ENCODE measurements at places on chromosomes 6 and 20.
A peak's percentile ranks its signal among the peaks of the same experiment; 100 is the strongest.

- DNase-seq, result no peak
These were observed 203.8 kb downstream of the ARID1B start for GRCh38 chr6:156980948-156981347.

GRCh38 chr6:3081960-3082359, 13.7 kb downstream of the RIPK1 start:
- peak; percentile 17 for DNase-seq

DNA sequence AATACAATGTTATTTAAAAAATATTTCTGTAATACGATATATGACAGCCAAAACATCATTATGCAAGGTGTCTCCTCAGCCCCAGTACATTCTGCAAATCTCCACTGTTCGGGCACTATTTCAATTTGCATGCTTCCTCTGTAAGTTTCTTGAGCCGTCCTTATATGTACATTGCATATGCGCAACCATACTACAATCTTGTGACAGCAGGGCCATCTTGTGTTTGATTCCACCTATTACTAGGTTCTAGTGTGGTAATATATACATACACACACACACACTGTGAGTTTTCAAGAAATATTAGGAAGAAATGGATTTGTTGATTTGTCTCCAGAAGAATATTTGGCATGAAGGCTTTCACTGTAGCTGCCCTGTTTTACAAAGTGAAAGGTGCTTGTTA, 9.8 kb downstream of the LYRM4 start:
- no peak for DNase-seq

DNA sequence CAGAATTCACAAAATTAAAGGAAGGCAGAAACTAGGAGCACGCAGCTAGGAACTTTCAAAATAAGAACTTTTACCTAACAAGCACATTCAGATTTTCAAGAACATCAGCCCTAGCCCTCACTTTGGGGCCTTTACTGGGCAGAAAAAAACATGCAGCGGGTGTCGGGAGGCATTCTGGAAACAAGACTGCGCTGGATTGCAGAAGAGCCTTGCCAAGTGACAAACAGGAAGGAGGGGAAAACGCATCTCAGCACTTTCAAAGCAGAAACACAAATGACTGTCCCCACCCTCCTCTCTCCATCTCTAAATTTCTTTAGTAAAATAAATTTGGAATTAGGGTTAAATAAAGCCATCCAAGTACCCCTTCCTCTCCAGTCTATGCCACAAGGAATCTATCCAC, 74.6 kb upstream of the RREB1 start:
- DNase-seq, result no peak

GRCh38 chr6:157255079-157255478, 68.2 kb downstream of the TMEM242 start:
- DNase-seq, result no peak

GRCh38 chr6:129124347-129124746, 241.4 kb downstream of the LAMA2 start:
- DNase-seq, result no peak

DNA sequence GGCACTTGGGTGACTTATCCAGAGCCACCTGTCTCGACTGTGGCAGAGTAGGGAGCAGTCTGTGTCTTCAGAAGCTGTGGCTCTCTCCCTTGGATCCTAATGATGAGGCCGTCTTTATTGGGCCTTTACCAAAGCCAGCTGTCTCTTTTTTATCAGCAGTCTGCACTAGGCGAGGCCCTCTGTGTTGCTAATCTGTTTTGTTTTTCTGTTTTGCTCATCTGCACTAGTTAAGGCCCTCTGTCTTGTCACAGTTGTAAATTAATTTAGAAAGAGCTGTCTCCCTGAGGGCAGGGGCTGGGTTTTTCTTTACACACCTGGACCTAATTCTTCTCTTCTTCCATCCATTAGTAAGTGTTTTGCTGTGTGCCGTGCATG, 45.0 kb downstream of the CDS2 start:
- no peak for DNase-seq

DNA sequence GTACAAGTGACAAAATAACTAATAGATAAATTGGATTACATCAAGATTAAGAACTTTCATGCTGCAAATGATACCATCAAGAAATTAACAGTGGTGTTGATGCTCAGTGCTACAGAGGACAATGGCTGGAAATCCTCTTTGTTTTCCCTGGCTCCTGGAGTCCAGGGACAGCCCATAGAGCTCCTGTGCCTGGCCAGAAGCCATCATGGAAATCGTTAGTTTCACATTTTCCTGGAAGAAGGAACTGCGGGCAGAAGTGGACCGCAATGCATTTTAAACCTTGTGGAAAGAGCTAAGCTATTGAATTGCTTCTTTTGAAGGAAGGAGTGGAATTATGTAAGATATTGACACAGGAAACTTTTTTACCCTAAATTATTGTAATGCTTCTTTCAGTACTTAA, 276.0 kb downstream of the GJA1 start:
- DNase-seq, result no peak

DNA sequence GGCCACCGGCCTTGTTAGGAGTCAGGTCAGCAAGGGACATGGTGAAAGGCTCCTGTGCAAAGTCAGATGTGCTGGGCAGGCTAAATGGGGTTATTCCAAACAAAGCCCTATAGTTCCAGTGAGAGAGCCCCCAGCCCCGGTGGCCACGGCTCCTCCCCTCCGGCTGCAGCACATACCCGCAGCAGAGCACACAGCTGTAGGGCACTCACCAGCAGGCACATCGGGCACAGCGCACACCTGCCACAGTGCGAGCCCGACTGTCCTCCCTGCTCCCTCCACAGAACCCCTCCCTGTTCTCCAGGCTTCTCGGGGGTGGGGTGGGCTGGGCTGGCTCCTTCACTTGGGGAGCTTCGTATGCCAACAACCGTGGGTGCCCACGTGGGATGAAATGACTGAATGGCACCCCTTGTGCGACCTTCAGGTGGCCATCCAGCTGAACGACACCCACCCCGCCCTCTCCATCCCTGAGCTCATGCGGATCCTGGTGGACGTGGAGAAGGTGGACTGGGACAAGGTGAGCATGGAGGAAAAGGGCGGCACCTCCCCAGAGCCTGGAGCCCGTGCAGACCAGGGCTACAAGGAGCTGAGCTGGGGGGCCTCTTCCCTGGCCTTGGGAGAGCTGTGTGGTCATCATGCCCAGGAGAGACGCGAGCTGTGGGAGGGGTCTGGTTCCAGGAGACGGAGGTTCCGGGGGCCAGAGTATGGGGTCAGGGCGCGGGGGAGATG, 30.9 kb downstream of the PYGB start:
- no peak for DNase-seq

- DNase-seq, result no peak
These were observed 301.1 kb downstream of the TBC1D7 start for GRCh38 chr6:13027207-13027606.

GRCh38 chr6:30450909-30451841, 38.1 kb upstream of the HLA-E start:
- peak; percentile 17 for DNase-seq

GRCh38 chr6:56814802-56815201, 140.1 kb upstream of the BEND6 start:
- DNase-seq, result no peak

DNA sequence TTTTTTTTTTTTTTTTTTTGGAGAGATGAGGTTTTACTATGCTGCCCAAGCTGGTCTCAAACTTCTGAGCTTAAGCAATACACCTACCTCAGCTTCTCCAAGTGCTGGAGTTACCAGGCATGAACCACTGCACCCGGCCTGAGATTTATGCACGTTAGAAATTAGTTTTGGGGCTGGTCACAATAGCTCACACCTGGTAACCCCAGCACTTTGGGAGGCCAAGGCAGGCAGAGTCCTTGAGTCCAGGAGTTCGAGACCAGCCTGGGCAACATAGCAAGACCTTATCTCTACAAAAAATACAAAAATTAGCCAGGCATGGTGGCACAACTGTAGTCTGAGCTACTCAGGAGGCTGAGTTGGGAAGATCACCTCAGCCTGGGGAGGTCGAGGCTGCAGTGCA, 51.9 kb downstream of the CD24 start:
- DNase-seq, result no peak

DNA sequence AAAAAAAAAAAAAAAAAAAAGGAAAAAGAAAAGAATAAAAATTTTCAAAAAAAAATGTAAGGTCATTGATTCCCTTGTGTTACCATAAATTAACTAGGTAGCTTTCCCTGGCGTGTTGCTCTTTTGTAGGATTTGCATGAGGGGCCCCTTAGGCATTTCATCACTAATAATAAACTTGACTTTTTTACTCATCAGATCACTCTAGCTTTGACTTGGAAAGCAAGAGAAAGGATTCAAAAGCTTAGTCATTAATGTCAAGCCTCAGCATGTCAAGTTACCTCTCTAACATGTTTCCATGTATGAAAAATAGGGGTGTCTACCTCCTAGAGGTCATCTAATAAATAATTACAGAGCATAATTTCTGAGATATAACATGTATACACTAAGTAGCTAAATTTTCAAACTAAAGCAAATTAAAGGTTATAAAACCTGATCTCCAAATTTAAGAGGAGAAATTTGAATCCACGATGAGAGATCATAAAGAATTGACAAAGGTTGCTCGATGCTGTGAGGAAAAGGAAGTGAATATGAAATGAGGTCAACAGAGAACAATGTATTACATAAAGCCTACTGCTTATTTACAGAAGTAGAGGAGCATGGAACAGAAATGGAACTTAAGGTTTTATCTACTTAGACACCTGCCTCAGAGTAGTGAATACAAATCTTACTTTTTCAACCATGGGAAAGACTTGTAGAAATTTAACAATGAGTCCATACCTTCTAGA, 86.8 kb downstream of the ARHGAP18 start:
- no peak for DNase-seq

DNA sequence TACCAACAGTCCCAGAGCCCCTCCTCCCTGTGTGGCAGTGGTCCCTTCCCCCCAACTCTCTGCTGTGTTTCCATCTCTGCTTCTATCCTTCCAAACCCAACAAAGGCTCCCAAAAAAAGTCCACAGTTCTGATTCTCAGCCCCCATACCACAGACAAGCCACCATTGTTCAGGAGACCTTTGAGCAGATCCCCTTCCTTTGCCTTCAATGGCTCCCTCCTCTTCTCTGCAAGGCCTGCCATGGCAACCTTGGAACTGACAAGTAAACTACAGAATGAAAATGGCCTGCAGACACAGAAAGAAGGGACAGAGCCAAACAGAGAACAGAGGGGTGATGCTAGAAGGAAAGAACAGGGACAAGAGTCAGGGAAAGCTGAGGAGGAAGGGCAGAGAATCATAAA, 23.2 kb downstream of the OR2H2 start:
- no peak for DNase-seq

GRCh38 chr6:13465734-13466133, 21.7 kb downstream of the GFOD1 start:
- DNase-seq, result no peak

- DNase-seq, result no peak
These were observed 62.7 kb downstream of the RNF182 start for GRCh38 chr6:13987400-13987865.

DNA sequence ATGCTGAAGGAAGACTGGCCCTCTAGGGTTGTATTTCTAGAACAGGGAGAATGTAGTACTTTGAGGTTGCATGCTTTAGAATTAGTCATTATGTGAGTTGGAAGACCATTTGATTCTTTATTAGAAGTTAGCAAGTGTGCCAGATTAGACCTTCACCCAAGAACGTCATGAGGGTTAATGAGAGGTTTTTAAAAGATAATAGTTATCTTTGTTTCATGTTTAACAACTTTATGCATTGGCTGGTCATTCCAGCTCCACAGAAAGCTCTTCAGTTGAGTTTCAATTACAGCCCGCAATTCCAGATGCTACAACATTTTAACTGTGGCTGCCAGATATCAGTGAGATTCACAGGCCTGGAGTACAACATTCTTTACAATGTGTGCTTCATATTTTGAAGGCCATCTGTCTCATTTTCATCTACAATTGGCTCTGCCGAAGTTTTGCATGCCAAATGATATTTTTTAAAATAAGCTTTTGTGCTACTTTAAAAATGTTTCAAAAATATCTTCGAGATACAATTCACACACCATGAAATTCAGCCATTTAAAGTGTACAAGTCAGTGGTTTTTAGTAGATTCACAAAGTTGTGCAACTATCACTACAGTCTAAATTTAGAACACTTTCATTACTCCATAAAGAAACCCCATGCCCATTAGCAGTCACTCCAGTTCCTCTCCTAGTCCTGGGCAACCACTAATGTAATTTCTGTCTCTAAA, 61.1 kb upstream of the FBXO30 start:
- DNase-seq, result no peak

DNA sequence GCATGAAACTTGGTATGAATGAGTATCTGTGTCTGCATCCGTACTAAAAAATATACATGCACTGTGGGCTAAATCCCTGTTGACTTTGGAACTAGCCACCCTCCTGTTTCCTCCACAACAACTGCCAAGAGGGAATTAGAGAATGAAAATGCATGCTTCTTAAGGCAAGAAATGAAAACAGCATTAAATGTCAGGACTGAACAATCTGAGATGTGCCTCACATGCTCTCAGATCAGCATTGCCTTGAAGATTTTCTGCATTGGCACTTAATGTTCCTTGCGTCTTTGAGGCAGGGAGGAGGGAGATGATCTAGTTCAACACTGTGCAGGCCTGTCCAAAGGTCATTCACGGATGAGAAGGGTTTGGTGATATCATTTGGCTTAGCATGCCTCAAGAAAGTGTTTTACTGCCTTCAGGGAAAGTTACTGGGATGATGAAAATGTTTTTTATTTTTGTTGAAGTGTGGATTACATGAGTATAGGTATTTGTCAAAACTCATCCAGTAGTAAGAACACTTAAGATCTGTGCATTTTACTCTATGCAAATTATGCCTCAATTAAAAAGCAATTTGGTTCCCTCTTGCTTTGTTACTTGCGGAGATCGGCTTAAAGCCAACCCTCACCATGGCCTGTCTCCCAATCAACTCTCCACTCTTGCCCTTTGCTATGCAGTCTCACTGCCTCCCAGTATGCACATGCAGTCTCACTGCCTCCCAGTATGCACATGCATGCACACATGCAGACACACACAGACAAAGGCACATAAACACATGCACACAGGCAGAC, 47.5 kb upstream of the RIN2 start:
- no peak for DNase-seq

- peak; percentile 35 for DNase-seq
These were observed at the start of gene RBPJL for GRCh38 chr20:45306431-45306982. RBPJL (plus strand) TSS chr20:45306840; CDS start chr20:45306923, 83 bp downstream.

DNA sequence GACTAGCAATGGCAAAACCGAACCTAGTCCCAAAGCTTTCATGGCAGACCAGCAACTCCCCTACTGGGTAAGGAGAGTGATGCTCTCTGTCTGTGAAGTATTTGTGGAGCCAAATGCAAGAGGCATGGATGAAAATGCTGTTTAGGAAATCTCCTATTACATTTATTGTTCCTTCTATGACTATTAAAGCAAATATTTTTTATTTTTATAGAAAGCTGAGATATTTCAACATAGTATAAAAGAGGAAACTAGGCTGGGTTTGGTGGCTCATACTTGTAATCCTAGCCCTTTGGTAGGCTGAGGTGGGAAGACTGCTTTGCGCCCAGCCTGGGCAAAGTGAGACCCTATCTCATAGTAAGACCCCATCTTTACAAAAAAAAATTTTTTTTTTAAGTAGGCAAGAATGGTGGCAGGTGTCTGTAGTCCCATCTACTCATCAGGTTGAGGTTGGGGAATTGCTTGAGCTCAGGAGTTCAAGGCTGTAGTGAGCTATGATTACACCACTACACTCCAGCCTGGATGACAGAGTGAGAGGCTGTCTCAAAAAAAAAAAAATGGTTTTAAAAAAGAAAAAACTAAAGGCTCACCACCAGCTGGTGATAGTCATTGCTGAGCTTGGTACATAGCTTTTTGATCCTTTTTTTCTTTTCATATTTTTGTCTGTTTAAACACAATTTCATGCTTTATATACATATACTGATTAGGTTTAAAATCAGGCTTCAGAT, 11.3 kb downstream of the KDM1B start:
- DNase-seq, result no peak

GRCh38 chr6:142648036-142648451, 296.9 kb downstream of the HIVEP2 start:
- DNase-seq, result peak; percentile 56

GRCh38 chr20:50242178-50242514, 51.5 kb downstream of the CEBPB start:
- no peak for DNase-seq
